Mesendoderm (in vitro differentiated cells): ENCODE measurements at places on chromosomes 5 and 9.
A peak's percentile ranks its signal among the peaks of the same experiment; 100 is the strongest.

DNA sequence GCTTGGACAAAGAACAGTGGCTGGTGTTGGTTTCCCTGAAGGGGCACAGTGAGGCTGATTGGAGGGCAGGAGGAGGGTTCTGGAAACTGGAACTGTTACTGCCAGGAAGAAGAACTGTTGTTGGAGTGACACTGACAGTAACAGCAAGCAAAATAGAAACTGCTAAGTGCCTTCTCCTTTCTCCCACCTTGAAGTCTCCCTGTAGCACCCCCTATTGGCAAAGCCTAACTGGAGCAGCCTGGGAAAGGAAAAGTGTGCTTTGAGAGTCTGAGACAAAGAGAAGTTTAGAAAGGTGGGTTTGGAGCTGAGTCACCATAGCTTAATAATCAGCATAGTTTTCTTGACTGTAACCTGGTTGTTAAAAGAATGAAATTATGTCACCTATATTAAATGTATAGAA is 2.5 kb upstream of the TMEM174 start:
- DNase-seq = peak; percentile 84

DNA sequence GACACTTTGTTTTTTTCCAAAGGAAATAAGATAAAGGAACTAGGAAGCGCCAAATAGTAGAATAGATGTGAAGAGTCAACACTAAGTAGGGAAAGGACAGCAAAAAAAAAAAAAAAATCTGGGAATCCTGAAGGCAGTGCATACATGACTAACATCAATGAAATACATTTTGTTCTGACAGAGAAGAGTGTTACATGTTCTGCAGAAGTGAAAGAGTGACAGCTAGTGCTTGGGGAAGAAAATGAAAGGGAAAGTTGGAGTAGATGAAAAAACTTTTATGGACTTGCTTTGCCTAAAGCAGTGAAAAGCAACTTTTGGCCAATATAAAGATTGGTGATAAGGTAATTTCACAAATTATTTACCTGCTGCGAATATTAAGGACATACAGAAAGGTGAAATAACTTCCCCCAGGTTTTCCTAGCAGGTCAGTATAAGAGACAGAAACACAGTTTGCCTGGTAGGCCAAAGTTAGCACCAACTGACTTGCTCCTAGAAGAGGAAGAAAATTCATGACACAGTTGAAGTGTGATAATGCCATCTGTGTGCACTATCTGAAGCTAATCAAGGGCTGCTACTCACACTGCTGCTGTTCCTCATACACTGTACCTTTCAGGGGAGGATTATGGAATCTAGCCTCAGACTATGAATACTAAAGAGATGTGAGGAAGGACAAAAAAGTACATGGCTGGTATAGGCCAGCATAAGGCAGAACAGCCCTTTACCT is 38.6 kb downstream of the RANBP6 start:
- DNase-seq = no peak

- peak; percentile 89 for DNase-seq
Observed at GRCh38 chr5:142644640-142645361, 41.1 kb downstream of the FGF1 start.

DNA sequence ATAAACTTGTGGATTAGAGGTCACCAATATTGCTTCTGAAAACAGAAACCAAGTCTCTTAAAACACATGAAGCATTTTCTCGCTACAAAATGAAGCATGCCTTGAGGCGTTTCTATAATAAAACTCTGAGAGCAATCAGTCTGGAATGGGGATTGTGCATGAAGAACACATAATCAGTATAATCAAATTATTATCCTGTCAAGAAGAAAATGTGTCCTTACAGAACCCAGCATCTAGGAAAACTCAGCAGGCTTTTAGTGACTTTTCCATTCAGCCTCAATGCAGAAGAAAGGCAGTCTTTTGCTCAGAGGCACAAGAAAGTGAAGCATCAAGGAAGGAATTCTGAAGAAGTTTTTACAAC is 121.9 kb downstream of the CDH18 start:
- no peak for DNase-seq

GRCh38 chr5:75167345-75167744 is 69.3 kb downstream of the ANKRD31 start:
- peak; percentile 75 for DNase-seq

GRCh38 chr9:2469681-2470221 is 151.8 kb upstream of the VLDLR start:
- DNase-seq = peak; percentile 67

GRCh38 chr9:90555351-90556057 is 87.1 kb downstream of the DIRAS2 start:
- no peak for DNase-seq

DNA sequence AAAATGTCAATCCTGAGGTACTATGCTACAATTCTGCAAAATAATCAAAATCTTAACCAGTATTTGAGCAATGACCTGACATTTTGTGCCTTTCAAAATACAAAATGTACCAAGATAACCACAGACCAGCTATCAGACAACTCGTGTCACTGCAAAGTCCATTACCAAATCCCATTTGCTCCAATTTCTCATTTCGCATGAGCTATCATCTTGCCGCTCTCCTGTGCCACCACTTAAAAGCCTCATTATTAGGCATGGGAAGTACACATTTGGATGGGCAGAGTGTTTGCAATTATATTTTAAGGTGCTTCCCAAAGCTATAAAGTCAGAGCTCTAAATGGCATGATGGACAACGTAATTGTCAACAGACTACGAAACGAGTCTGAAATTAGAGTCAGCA is 205.2 kb downstream of the AGTPBP1 start:
- DNase-seq = no peak

- no peak for DNase-seq
Observed at GRCh38 chr9:137757613-137758029, 120.0 kb upstream of the CACNA1B start.

DNA sequence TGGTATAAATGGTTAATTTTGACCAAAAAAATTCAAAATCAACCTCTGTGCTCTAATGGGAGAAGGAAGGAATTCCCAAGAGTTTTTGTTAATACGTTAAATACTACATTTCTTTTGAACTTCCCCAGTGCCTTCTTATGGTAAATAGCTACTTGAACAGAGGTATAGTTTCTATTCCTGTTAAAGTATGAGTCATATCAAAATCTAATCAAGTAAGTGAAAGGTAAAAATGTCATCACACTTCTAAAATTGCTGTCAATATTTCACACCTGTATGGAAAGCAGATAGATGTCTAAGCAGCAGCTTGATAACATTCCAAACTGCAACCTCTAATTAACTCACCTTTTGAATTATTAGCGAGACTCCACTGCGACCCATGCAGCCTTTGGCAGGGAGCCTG is 214.1 kb upstream of the MEF2C start:
- DNase-seq = no peak

- peak; percentile 52 for DNase-seq
Observed at GRCh38 chr5:6202149-6202967, 176.0 kb downstream of the MED10 start.

DNA sequence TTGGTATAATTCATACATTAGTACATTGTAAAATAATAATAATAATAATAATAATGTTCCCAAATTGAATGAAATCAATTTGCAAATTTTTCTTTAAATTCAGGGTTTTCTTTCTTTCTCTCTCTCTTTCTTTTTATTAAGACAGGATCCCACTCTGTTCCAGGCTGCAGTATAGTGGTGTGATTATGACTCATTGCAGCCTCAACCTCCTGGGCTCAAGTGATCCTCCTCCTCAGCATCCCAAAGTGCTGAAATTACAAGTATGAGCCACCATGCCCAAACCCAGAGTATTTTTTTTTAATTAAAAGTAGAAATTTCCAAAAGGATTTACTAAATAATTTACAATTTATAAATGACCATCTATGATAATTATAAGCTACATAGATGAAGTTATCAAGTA is 117.7 kb downstream of the HOMER1 start:
- no peak for DNase-seq

- DNase-seq = no peak
Observed at GRCh38 chr9:88689509-88690298, 154.7 kb downstream of the NXNL2 start.

- DNase-seq = no peak
Observed at GRCh38 chr9:113522858-113523257, 59.3 kb downstream of the RGS3 start.

DNA sequence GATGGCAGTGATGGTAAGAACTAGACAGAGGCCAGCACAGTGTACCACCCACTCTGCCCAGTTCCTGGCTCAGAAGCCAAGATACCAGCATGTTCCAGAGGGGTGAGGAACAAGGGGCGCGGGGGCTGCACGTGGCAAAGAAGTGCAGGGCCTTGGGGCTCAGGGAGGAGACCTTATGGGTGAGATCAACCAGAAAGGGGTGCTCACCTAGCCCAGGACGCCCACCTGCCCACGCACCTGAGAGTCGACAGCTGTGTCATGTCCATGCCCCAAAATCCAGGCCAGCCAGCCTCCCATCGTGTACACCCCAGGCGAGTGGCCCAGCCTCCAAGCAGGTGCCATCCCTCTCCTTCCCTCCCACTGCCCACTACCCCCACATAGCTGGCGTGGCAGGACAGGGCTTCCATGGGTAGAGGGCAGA is 34.9 kb downstream of the BICD2 start:
- DNase-seq = no peak

GRCh38 chr5:145585-146323 is 45.5 kb upstream of the LRRC14B start:
- DNase-seq = no peak

DNA sequence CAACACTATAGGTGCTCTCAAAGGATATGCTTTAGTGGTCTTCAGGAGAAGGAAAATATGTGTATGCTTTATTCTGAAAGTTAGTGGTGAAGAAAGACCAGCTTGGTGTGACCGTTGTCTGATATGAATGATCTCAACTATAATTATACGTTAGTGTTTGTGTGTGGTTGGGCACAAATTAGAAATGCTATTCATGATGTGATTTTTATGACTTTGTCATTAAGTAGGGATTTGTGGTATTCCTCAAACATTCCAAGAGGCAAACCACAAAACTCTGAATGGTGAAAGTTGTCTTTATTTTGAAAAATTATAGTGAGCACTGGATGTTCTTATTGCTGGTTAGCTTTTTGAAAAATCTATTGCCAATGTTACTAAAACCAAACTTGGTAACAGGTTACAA is 6.2 kb upstream of the F2R start:
- no peak for DNase-seq

DNA sequence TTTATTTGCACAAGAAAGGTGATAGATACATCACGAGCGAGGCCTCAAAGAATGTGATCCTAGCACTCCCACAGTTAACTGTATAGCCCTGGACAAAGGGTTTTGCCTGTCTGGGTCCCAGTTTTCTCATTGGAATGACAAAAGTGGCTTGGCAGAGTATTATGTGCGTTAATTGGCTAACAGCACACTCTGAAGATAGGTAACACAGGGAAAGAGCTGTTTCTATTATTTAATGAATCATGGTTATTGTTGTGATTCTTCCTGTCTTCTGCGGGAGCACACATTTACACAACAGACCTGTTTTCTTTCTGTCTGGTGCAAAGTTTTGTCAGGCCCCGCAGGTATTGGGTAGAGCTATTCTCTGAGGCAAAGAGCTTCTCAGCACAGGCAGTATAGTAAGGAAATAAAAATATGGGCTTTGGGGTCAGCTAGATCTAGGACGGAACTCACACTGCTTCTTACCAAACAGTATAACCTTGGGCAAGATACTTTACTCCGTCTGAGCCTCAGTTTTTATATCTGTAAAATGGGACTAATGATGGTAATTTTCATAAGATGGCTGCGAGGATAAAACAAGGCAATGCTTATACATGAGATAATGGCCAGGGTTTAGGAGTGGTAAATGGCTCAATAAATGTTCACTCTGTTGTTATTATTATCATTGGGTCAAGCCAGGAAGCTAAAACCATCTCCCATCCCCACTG is 78.9 kb downstream of the PLAC8L1 start:
- no peak for DNase-seq

DNA sequence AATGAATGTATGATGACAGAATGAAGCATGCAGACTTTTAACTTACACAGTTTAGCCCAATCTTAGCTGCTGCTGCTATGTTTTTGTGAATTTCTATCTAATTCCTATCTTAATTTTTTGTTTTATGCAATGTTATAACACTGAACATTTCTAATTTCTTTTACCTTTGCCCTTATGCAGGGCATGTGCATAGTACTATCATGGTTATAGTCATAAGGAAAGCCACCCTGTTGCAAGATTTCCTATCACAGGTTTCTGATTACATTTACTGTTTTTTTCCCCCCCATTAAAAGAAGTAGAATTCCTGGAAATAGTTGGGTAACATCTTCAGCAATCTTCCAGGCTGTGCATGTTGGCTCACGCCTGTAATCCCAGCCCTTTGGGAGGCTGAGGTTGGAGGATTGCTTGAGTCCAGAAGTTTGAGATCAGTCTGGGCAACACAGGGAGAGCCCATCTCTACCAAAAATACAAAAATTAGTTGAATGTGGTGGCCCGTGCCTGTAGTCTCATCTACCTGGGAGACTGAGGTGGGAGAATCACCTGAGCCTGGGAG is 164.4 kb downstream of the KDM4C start:
- DNase-seq = no peak

DNA sequence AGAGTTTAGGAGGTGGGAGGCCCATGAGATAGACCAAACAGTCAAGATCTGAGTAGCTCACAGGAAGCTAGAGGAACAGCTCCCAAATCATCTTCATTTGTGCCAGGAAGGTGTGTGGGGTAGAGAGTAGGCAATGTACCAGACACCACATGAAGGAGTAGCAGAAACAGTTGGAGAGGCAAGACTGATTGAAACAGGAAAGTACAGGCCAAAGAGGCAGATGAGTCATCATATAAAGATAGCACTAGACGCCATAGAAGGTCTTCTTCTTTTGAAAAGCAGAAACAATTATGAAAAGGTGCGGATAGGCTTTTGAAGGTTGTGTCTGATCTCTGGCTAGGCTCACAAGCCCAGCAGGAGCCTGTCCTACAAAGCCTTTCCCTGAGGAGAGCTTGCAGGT is 62.7 kb upstream of the PALM2AKAP2 start:
- no peak for DNase-seq

DNA sequence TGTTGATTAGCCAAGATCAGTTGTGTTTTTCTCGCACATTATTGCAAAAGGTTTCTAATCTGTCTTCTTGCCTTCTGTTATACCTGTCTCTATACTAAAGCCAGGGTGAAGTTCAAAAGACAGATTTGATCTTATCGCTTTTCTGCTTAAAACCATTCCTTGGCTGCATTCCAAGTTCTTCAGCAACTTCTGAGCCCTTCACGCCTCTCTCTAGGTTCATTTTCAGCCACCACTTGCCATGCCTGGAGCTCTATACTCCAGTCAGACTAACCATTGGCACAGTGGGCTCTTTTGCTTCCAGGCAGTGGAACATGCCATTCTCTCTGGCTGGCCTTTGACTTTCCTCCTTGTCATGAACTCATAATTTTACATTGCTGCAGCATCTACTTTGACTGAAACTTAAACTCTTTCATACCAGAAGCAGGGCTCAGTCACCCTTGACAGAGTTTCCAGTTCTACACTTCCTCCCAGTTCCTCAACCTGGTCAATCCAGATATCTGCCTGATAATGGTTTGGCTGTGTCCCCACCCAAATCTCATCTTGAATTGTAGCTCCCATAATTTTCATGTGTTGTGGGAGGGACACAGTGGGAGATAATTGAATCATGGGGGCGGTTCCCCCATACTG is 114.4 kb downstream of the SLC12A2 start:
- DNase-seq = no peak

DNA sequence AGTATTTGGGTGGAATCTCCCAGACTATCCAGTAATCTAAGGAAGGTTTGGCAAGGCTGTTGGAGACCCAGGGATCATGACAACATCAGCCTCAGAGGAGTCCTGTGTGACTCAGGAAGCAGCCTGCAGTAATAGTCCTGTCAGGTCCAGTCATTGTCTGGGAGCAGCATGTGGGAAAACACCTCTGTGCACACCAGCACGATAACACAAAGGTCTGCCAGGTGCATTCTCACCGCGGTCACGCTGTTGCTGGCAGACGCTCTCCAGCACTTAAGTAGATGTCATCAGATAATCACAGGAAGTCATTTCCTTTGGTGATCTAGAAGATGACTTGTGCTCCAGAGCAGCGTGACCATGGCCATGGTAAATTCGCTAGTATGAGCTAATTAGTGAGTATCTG is 99.2 kb upstream of the IQGAP2 start:
- DNase-seq = peak; percentile 82
